ENCODE measurements at places on chromosomes 1 and 21. TPM values are rescaled to one million over a fixed set of nuclear protein-coding genes. Genes with fewer than 3 reads are reported as not detected.

Gene AADACL4
- total RNA-seq: not detected

DNA sequence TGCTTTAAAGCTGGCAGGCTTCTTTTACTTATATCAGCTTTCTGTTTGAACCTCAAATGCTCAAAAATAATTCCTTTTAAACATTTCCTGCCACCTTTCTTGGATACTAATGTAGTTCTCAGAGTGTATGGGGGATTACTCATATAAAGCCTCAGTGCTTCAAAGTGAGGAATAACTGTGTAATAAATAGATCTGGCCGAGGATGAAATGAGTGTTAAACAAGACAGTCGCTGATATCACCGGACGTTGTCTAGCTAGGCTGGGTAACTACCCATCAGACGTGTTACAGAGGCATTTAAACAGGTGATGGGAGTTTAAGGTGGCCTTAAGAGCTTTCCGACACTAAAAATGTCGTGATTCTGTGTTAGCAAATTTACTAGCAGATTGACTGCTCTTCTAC is 53.1 kb downstream of the VANGL2 start:
- peak overlapping the region; percentile 91 for H3K27ac ChIP-seq
- H3K27me3 ChIP-seq: no peaks in the 10 kb centered on the region
- H3K4me1 ChIP-seq: peaks cover 62% of the 10 kb centered on the region
- DNase-seq: peak; percentile 56

Gene DENND2C
- 0.12 TPM for total RNA-seq

Gene SMIM11
- total RNA-seq: 23.7 TPM

- no peaks in the 10 kb centered on the region for H3K36me3 ChIP-seq
- peaks cover 6% of the 10 kb centered on the region for H3K27me3 ChIP-seq
- H3K4me3 ChIP-seq: no peak overlapping the region
- no peak for DNase-seq
Measured at GRCh38 chr1:91334856-91335255, 69.8 kb downstream of the HFM1 start.

DNA sequence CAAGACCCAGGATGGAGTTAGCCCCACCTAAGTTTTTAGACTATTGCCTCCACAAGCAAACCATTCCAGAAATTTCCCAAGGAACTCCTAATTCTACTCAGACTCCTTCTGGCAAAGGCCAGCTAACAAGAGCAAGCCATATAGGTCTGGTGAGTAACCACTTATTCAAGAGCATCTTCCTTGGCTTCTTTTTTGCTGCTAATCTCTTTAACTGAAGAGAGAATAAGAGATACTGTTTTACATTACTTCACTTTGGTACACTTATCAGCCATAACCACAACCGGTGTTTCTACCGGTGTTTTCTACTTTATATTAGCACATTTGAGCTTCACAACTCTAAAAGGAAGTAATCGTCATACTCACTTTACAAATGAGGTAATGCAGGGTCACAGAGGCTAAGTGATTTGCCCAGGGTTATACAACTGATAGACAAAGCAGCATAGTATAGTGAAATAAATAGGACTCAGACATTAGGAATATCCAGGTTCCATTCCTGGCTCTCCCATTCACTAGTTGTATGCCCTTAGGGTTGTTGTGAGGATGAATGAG is 1.7 kb upstream of the EPS15 start:
- no peak overlapping the region for H3K4me3 ChIP-seq
- H3K36me3 ChIP-seq: no peaks in the 10 kb centered on the region
- H3K27ac ChIP-seq: no peak overlapping the region
- peaks cover 37% of the 10 kb centered on the region for H3K4me1 ChIP-seq
- no peaks in the 10 kb centered on the region for H3K27me3 ChIP-seq

Gene TRAF5
- 55.6 TPM for total RNA-seq

- H3K27ac ChIP-seq: no peak overlapping the region
- peaks cover 8% of the 10 kb centered on the region for H3K4me1 ChIP-seq
- peak overlapping the region; percentile 74 for H3K4me3 ChIP-seq
- DNase-seq: no peak
- peaks cover 1% of the 10 kb centered on the region for H3K36me3 ChIP-seq
- peaks cover 46% of the 10 kb centered on the region for H3K27me3 ChIP-seq
Measured at GRCh38 chr1:204376919-204377799, 17.4 kb upstream of the PLEKHA6 start.

DNA sequence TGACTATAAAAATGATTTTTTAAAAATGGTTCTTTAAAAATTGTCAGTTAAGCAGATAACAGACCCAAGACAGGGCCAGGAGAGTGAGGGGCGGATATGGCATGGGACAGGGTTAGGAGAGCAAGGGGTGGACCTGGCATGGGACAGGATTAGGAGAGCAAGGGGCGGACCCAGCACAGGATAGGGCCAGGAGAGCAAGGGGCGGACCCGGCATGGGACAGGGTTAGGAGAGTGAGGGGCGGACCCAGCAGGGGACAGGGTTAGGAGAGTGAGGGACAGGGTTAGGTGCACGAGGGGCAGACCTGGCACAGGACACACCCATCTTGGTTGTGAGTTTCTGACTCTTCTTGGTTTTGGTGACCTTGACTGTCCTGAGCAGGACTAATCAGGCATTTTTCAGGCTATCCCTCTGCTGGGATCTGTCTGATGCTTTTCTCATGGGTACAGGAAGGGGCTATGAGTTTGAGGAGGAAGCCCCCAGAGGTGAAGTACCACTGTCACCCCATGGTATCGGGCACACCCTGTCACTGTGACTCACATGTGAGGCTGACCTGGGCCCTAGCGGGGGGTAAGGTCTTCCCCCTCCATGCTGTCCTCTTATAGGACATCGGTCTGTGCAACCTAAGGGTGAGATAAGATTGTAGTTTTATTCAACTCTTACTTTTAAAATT is 159.0 kb upstream of the COL6A1 start:
- peaks cover 39% of the 10 kb centered on the region for H3K4me1 ChIP-seq
- no peak overlapping the region for H3K4me3 ChIP-seq
- H3K27ac ChIP-seq: no peak overlapping the region
- H3K36me3 ChIP-seq: peaks cover 3% of the 10 kb centered on the region
- no peak for DNase-seq

Gene KRTAP21-2
- not detected for total RNA-seq

DNA sequence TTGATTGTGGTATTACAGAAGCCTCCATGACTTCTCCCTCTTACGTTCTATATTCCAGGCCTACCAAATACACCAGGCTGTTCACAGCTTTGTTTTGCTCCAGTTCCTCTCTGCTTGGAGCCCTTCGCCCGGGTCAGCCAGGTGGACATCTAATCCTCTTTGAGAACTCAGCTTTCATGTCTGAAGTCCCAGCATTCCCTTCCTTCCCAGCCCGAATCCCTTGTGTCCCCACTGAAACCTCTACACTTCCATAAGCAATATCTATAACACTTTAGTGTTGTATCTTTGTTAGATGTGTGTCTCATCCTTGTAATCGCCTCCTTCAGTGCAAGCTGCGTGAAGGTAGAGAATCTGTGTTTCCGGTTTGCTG is 1.9 kb downstream of the RNF11 start:
- no peak overlapping the region for H3K27ac ChIP-seq
- peaks cover 2% of the 10 kb centered on the region for H3K36me3 ChIP-seq
- peaks cover 2% of the 10 kb centered on the region for H3K27me3 ChIP-seq
- H3K4me1 ChIP-seq: peaks cover 36% of the 10 kb centered on the region

Gene BARHL2
- not detected for total RNA-seq

DNA sequence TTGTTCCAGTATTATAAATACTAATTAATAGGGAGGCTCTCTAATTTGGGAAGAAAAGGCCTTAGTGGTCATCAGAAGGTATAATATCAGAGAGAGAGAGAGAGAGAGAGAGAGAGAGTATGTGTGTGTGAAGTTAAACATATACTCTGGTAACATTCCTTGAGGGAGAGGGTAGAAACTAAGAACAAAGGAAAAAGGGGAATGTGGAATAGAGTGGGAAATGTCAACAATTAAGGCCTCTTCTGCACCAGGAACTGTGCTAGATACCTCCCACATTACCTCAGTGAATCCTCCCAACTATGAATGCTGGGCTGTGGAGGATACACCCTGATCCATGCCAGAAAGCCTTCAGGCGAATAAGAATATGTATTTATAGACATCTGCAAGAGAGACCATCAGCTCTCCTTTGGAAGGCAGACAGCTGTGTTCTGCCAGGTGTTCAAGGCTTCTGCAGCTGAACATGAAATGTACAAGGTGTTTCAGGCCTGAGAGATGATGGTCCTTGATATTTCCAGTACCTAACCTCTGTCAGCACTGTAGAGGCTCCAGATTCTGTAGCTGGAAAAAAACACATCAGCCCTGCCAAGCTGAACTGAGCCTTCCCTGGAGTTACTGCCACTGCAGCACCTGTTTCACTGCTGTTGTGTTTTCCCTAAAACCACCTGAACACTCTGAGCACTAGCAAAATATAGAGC is 29.1 kb downstream of the TBX15 start:
- H3K27ac ChIP-seq: no peak overlapping the region
- H3K4me1 ChIP-seq: no peaks in the 10 kb centered on the region
- H3K36me3 ChIP-seq: no peaks in the 10 kb centered on the region
- no peaks in the 10 kb centered on the region for H3K27me3 ChIP-seq
- no peak overlapping the region for H3K4me3 ChIP-seq

GRCh38 chr1:78619032-78619431 is 1.2 kb upstream of the IFI44L start:
- H3K4me1 ChIP-seq: peaks cover 43% of the 10 kb centered on the region
- no peak for DNase-seq
- H3K36me3 ChIP-seq: peaks cover 19% of the 10 kb centered on the region
- peak overlapping the region; percentile 89 for H3K4me3 ChIP-seq
- H3K27me3 ChIP-seq: peaks cover 7% of the 10 kb centered on the region

Gene NCSTN
- total RNA-seq: 73.6 TPM

DNA sequence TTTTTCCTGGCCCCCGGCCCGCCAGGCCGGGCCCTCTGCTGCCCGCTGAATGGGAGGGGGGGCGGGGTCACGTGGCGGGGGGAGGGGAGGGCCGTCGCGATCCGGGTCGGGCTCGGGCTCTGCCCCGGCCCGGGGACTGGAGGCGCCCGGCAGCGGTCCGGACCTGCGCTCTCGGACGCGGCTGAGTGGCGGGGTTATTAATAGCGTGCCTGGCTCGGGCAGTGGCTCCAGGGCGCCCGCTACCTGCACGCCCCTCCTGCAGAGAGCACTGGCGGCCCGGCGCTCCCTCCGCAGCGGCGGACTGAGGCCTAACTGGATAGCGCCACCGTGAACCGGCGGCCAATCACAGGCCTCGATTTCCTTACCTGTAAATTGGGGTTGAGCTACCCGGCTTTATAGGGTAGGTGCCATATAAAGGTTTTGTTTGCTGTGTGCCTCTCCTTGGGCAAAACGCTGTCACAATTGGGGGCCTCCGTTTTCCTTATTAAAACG is 28.1 kb downstream of the AHDC1 start:
- peaks cover 13% of the 10 kb centered on the region for H3K27me3 ChIP-seq
- H3K27ac ChIP-seq: no peak overlapping the region
- H3K36me3 ChIP-seq: peaks cover 7% of the 10 kb centered on the region
- H3K4me1 ChIP-seq: peaks cover 10% of the 10 kb centered on the region
- no peak overlapping the region for H3K4me3 ChIP-seq

DNA sequence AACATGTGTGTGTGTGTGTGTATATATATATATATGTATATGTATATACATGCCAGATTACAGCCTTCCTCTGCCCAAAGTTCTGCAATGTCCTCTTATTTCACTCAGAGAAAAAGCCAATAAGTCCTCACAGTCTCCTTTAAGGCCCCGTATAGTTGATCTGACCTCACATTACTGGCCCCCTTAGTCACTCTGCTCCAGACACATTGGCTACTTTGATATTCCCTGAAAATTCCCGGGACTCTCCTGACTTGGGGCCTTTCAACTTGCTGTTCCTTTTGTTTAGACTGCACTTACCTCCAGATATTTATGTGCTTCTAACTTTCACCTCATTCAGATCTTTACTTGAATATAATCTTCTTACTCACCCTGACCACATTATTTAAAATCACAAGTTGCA is 4.2 kb upstream of the BSDC1 start:
- no peak for DNase-seq
- peaks cover 3% of the 10 kb centered on the region for H3K36me3 ChIP-seq

DNA sequence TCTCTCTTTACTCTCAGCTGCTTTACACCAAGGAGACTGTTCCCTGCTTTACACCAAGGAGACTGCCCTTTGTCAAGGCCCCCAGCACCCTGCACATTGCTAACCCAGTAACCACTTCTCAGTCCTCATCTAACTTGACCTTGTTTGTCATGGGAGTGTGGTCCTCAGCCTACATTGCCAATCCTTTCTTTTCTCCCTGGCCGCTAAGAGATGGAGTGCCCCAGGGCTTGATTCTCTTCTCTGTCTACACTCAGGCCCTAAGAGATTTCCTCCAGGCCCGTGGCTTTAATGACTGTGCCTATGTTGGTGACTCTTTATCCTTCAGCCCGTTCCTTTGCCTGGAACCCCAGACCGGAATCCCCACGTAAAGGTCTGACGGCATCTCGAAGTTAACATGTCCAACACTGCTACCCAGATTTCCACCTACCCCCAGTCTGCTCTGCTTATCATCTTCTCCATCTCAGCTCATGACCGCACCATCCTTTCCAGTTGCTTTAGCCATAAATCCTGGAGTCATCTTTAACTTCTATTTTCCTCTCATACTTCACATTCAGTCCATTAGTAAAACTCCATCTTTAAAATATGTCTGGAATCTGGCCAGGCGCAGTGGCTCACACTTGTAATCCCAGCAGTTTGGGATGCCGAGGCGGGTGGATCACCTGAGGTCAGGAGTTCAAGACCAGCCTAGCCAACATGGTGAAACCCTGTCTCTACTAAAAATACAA is 9.5 kb upstream of the SEMA4A start:
- H3K27ac ChIP-seq: no peak overlapping the region
- no peaks in the 10 kb centered on the region for H3K27me3 ChIP-seq
- H3K4me1 ChIP-seq: peaks cover 23% of the 10 kb centered on the region
- no peaks in the 10 kb centered on the region for H3K36me3 ChIP-seq
- no peak for DNase-seq

DNA sequence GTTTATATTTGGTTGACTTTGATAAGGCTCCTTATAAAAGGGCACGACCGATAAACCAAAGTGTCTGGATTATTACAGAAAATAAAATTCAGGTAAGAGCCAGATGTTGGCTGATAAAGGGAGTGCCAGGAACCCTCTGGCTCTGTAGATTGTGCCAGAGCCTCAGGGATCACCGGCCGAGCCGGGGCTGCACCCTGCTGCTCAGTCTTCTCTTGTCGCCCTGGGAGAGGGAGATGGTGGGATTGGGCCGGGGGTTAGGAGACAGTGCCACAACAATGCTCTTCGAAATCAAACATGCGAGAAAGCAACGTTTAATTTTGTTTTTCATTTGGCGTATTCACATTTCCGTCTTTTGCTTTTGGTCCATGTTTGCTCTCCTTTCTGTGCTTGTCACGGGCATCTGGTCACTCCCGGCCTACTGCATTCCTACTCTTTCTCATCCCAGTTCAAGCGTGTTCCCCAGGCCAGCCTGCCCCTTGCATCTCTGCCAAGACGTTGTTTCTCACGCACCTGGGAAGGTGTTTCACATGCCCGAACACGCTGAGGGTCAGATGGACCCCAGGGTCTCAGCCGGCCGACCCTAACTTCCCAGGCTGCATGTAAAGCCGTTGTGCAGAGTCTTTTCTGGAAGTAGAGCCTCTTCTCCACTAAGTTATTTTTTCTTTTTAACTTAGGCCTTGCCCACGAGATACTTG is 18.8 kb upstream of the C2CD2 start:
- DNase-seq: no peak
- H3K27me3 ChIP-seq: no peaks in the 10 kb centered on the region
- peak overlapping the region; percentile 34 for H3K27ac ChIP-seq
- peaks cover 10% of the 10 kb centered on the region for H3K4me1 ChIP-seq

Gene GJA8
- total RNA-seq: not detected

Gene RNF223
- total RNA-seq: not detected

GRCh38 chr1:68745011-68745410 is 248.1 kb upstream of the DEPDC1 start:
- no peak overlapping the region for H3K4me3 ChIP-seq
- H3K27me3 ChIP-seq: no peaks in the 10 kb centered on the region
- H3K27ac ChIP-seq: no peak overlapping the region
- no peak for DNase-seq

Gene SYCP1
- not detected for total RNA-seq

Gene CD34
- total RNA-seq: not detected

Gene UTS2
- total RNA-seq: not detected
